Islet precursor cell (in vitro differentiated cells): ENCODE measurements at places on chromosomes 12 and 14.

GRCh38 chr14:51719955-51720354 lies 68.2 kb downstream of the FRMD6 start:
- DNase-seq, result no peak

DNA sequence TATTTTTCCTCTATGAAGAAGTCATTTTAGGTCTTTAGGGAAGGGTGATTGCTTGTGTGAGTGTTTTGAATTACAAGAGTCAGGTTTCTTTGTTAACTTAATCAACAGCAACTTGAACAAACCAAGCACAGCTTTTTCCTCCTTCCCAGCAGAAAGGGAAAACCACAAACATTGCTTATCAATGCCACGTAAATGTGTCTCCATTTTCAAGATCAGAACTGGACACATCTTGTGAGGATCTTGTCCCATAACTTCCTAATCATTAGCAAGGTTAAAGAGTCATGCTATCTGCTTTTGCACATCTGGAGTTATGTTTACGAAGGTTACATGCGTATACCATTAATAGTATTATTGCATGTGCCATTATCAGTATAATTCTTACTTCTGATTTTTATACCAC lies 248.0 kb upstream of the FLRT2 start:
- no peak for DNase-seq

- DNase-seq, result no peak
Measured at GRCh38 chr12:97538705-97539104, 76.1 kb downstream of the RMST start.

- peak; percentile 24 for DNase-seq
Measured at GRCh38 chr12:68422956-68423574, 90.9 kb upstream of the MDM1 start.

- DNase-seq, result no peak
Measured at GRCh38 chr12:70389678-70390077, 23.6 kb downstream of the KCNMB4 start.

GRCh38 chr12:57431654-57432188 lies 878 bp upstream of the R3HDM2 start:
- DNase-seq, result no peak

DNA sequence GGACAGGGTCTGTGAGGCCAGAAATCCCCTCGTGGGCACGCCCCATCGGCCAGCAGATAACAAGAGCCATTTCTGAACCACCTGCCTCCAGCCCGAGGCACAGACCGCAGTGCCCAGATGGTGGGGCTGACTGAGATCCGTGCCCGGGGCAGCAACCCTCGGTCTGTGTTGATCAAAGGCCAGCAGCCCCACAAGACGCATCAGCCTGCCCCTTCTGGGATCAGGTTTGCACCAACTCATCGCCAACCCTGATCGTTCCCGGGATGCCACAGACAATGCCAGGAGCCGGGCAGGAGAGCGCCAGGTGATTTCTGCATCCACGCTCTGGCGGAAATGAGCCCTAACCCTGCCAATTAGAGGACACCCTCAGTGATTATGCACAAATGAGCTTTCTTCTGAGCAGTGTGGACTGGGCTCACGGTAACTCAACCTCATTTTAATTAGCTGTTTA lies 64.5 kb downstream of the TESC start:
- DNase-seq, result no peak

DNA sequence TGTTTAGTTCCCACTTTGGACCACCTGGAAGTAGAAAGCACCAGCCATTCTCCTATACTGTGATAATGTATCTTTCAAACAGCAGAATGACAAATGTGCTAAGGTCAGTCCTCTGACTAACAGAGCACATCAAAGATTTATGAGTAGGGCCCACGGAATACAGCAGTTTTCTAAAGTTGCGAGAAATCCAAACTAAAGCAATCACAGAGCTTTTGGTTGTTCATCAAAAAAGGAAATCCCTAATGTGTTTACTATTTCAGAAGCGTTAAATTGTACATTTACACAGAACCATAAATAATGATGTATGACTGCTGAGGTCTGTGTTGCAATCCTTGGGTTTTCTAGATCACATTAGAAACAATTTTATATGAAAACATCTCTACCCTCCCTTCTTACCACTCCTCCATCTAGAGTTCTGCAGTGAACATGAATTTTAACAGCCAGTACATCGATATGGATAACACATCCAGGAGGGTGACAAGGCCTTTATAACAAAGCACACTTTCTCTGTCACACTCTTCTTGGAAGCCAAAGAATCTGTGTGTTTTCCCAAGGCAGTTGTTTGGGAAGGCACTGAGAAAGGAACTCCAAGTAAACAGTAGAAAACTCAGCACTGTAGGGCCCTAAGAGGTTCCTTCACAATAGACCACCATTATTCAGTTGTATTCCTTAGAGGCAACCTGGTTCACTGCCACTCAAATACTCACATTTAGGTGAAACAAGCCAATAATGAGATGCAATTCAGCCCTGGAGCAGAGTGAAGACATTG lies 7.3 kb downstream of the KITLG start:
- no peak for DNase-seq

GRCh38 chr12:113861708-113862312 lies 104.3 kb downstream of the RBM19 start:
- no peak for DNase-seq
